ENCODE measurements at places on chromosomes 4 and X.

DNA sequence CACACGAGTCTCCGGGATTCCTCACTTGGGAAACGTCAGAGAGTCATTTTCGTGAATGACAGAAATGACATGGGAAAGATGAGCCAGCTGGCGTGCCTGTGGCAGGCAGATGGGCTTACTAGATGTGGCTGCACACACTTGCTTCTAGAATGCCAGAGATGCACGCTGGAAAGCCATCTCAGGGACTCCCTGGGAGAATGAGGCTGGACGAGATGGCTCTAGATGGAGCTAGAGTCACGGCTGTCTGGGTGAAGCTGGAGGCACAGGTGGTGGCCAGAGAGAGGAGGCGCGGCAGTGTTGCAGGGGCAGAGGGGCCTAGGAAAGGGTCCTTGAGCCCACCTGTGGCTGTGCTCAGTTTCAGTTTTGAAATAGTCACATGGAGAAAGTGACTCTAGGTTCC lies 26.0 kb downstream of the TKTL1 start:
- DNase-seq, result no peak

DNA sequence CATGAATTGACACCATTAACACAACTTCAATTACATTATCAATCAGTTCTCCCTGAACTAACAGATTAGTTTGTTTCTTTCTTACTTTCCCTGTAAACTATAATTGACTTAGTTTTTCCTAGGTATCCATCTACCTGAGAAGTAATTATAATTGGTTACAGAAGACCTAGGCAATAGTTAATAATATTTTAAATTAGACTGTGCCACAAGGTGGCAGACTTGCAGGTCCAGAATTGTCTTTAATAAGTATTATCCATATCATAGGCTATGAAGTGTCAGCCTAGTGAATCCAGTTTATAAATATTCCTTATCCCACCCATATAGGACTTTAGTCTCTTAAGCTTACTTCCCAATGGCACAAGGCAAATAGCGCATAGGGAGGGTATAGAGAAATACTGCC lies 48.9 kb upstream of the FAM47B start:
- no peak for DNase-seq

DNA sequence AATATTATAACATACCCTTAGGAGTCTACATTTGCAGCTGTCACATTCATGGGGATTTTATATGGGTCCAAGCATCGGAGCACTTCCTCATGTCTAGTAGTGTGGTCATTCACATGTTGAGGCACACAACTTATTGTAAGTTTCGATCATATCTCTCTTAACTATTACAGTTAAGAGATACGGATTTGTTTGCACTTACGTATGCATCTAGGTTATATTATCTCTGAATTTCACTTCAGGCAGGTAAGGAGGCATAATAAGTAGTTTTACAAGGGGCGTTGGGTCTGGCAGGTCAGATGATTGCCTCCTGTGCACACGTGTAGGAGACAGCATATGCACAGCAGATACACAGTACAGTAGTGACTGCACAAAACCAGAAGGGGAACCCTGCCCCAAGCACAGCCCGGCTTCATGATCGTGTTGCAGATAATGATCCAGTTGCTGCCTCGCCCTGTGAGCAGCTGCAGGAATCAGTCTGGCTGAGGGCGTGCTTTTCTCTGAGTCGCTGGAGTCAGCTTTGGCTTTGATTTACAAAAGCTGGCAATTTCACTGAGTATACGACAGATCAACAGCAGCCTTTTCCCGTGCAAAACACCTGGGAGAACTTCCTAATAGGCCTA lies 302.9 kb upstream of the GATB start:
- no peak for DNase-seq

DNA sequence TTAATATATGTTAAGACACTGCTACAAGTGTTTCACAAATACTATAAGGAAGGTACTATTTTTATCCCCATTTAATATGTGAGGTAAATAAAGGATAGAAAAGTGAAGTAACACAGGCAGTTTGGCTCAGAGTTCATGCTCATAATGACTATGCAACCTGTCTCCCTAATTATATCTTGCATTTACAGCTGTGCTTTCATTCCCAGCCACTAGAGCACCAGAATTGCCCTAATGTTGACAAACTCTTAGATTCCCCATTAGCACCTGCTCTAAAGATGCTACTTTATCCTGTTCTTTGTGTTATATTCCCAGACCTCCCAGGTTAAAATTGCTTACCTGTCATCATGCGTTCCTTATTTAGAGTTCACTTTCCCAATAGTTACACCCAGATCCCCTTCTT lies 833.6 kb downstream of the CCSER1 start:
- peak; percentile 65 for DNase-seq
